Amygdala (tissue), 56 donors: ENCODE measurements at places on chromosomes 2 and 18.

GRCh38 chr2:239758279-239758877 lies 266.8 kb downstream of the NDUFA10 start:
- DNase-seq = no peak

DNA sequence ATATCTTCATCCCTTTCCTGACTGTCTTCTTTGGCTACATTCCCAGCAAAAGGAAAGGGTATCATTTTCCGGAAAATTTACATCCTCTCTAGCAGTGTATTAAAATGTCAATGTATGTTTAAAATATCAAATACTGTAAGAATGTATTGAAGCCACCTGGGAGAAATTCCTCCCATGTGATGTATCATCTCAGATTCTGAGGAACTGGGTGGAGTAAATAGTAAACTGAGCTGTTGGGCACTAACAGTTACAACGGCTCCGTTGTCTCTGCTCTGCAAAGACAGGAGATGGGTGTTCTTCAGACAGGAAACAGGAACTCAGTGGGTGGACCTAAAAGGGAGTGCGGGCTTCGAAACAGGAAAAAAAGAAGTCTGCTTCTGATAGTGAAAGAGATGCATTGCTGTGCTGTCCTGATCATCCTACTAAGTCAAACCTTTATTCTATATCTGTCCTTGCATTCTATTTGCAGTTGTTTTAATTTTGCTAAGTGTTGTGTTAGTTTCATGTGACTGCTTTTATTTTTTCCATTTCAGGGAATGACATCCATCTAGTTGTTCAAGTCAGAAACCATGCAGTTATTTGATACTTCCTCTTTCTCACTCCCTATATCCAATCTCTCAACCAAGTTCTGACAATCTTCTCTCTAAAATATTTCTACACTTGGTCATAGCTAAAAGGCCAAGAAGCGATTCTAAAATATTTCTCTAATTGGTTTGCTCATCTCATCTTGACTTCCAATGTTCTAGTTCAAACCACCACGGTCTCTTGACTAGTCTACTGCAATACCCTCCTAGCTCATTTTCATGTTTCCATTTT lies 19.4 kb downstream of the DOK1 start:
- DNase-seq = peak; percentile 5

GRCh38 chr2:200616193-200616592 lies 30.4 kb downstream of the AOX1 start:
- DNase-seq = no peak

DNA sequence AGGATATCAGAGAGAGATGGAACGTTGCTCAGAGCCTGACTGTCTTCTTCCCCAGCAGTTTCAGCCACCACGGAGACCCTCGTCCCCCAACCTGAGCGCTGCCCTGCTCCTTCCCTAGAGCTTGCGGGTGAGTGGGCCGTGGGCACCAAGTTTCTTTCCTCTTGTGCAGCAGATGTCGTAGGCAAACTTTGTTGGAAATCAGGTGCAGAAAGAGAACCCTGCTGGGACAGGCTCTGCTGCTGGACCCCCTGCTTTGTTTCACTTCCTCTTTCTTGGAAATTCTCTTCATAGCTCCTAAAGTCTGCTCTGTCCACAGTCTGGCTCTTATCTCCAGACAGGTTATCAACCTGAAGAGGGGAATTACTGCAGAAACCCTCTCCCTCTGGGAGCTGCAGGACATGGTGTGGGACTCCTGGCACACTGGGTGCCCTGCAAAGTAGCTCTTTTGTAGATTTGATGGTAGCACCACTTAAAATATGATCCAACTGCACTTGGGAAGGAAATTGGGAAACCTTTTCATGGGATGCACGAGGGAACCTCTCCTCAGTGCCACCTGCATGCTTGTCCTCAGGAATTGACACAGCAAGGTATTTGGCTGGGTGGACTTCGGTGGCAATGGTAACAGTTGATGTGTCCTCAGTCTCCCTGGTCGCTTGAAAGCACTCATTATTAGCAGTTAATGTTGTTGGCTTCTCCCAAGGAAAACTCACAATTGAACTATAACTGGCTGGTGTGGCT lies 92.2 kb downstream of the ALPK2 start:
- DNase-seq = no peak

DNA sequence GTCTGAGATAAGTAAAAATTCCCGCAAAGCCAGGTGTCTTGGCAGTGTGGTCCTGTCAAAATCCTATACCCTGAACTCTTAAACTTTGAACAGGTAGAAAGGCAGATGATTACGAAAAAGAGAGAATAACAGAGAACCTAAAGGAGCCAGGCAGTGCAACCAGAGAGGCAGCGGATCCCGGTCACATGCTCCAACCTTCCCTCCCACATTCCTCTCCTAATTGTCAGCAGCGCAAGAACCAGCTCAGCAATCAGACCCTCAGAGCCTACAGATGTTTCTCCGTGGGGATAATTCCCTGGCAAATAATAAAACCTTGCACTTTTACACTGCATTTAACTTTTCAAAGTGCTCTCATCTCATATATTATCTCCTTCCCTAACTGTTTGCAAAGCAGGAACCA lies 124.8 kb downstream of the EPHA4 start:
- DNase-seq = no peak

GRCh38 chr18:12463191-12463590 lies 55.5 kb downstream of the PRELID3A start:
- DNase-seq = no peak

GRCh38 chr2:234873828-234874173 lies 78.0 kb upstream of the SH3BP4 start:
- DNase-seq = no peak

GRCh38 chr18:9148203-9148552 lies 11.6 kb downstream of the ANKRD12 start:
- DNase-seq = no peak

- no peak for DNase-seq
Measured at GRCh38 chr2:187939180-187939579, 352.5 kb upstream of the GULP1 start.

DNA sequence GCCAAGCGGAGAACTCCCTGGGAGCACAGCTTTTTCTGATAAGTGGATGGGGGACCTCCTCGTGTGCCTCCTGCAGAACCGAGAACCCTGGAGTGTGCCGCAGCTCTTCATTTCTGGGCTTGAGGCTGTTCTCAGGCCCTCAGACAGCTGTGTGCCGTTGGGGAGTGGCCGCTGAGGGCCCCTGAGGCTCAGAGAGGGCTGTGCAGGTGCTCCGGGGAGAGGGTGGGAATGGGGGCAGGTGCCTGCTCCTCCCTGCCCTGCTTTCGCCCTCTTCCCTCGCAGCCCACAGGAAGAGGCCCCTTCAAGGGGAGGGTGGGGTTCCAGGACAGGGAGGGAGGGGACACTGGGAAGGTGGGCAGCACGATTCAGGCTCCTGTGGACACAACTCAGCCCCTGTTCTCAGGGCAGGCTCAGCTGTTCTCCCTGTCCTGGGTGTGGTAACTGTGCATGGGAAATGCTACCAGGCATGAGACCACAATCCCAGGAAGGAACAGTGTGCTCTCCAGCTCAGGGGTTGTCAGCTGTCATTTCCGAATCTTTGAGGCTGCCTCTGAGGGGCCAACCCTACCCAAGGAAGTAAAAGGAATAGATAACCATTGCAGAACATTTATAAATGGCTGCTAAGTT lies 11.3 kb downstream of the LCT start:
- no peak for DNase-seq

DNA sequence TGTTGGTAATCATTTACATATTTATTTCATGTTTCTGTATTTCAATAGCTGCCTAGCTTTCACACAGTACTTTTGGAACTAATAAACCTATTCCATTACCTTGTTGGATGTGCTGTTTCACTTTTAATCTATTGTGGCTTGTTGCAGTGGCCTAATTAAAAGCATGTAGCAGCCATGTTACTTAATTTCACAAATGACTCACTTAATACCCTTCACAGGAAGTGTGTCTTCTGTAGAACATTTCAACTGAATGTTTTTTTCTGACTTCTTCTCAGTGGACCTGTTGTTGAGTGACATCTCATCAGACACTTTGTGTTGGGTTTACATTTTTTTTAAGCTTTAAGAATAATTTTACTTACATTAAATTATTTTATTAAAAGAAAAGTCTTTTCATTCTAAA lies 260.5 kb upstream of the THUMPD2 start:
- DNase-seq = no peak

DNA sequence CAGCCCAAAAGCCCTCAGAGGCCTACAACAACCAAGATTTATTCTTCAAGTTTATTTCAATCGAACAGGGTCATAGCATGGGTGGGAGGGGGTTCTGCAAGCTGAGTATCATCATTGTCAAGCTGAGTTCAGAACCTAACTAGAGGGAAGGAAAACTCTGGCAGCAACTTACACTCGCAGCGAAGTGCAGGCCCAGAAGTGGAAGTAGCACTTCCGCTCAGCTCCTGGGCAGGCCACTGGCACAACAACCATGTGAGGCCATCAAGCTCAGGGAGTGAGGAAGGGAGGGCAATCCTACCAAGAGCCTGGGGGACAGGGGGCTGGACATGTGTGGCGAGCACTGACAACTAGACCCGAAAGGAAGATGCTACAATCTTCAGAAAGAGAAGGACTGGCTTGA lies 4.8 kb downstream of the UXS1 start:
- no peak for DNase-seq

- DNase-seq = no peak
Measured at GRCh38 chr2:144559681-144560080, 39.8 kb upstream of the ZEB2 start.

- DNase-seq = no peak
Measured at GRCh38 chr2:8999797-9000196, 3.7 kb downstream of the MBOAT2 start.

DNA sequence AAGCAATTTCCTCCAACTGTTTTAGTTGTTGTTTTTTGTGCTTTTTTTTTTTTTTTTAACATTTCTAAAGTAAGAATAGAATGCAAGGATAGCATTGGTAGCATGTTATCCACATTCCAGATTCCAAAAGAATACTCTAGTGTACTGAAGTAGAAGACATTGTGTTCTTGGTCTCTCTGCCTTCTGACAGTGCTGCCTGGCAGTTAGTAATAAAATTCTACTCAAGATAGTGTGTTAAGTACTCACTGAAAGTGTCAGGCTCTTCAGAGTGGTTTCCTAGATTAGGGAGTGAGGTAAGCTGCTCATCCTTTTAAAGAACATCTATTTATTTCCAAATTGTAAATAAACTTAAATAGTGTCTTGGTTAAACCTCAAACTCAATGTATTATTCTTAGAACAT lies 253.7 kb downstream of the HNMT start:
- DNase-seq = no peak

DNA sequence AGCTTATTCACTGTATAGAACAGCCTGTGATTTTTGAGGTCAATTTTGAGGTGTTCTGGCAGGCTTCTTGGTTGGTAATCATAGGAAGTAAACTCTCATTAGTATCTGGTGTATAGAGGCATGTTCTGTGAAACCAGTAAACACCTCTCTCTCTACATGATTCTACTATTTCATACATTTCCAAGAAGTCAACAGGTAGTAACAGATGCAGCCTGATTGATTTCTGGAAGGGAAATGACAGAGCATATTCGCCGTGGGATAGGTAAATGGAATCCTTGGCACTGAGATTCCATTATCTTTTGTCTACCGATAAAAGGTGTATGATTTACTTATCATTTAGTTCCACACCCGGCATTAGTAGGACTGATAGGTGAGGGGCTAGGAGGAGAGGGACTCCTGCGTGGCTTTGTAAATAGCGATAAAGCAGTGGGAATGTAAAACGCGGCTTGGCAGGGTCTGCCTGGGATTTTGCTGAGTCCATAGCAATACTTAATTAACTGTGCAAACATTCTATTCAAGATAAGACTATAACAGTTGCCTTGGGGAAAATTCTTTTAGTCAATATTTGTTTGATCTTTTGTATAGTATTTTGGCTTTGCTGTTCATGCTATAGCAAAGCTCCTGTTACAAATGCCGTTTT lies 32.3 kb downstream of the LYPD6B start:
- no peak for DNase-seq
